ENCODE measurements at places on chromosomes 4 and X.

- DNase-seq: no peak
Observed at GRCh38 chr4:81084634-81085033, 54.1 kb downstream of the BMP3 start.

GRCh38 chr4:182812916-182813315, 104.3 kb downstream of the DCTD start:
- DNase-seq: peak; percentile 39

DNA sequence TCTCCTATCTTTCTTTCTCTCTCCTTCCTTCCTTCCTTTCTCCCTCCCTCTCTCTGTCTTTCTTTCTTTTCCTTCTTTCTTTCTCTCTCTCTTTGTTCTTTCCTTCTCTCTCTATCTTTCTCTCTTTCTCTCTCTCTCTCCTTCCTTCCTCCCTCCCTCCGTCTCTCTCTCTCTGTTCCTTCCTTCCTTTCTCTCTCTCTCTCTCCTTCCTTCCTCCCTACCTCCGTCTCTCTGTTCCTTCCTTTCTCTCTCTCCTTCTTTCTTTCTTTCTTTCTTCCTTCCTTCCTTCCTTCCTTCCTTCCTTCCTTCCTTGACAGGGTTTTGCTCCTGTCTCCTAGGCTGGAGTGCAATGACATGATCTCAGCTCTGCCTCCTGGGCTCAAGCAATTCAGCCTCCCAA, 24.2 kb upstream of the P2RY8 start:
- DNase-seq: no peak

- DNase-seq: no peak
Observed at GRCh38 chr4:177191991-177192390, 117.7 kb upstream of the NEIL3 start.

GRCh38 chrX:123884809-123885408, 25.1 kb downstream of the XIAP start:
- DNase-seq: peak; percentile 45

DNA sequence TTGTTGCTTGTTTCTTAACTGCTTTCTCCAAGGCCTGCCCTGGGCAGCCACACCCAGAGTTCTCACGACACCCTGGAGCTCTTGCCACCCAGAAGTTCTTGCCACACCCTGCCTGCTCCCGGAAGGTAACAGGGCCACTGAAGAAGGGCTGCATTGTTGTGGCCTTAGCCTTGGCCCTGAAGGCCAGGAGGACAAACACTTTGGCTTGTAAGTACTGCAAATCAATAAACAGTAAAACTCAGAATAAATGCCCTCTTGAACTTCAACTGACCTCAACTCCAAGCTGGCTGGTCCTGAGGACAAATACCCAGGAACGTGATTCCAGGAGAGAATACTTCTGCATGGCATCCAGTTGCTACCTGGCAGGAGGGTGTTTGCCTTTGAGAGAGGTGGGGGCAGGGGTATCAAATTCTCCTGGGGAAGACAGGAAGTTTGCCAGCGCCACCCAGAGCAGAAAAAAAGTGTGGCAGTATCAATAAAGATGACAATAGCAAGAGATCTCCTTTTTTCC, 54.1 kb downstream of the TLR10 start:
- DNase-seq: no peak

- no peak for DNase-seq
Observed at GRCh38 chrX:136272325-136272724, 21.1 kb upstream of the MAP7D3 start.

DNA sequence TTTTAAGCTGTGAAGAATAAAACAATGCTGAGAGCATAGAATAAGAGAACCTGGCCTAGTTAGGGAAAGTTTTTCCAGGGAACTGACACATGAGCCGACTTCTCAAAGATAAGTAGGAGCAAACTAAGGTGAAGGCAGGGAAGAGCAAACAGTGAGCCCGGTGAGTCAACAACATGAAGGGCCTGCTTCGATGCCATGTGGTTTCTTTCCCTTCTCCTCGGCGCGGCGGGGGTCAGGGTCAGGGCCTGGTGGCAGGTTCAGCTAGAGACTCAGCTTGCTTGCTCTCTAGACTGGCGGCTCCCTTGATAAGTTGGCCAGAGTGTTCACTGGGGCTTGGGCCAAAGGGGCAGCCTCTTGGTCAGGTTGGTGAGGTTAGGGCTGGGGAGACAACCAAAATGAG, 81.1 kb downstream of the DLG3 start:
- no peak for DNase-seq

GRCh38 chr4:138327338-138327737, 85.2 kb upstream of the SLC7A11 start:
- no peak for DNase-seq

GRCh38 chr4:159902648-159903047, 799.8 kb downstream of the RAPGEF2 start:
- no peak for DNase-seq

DNA sequence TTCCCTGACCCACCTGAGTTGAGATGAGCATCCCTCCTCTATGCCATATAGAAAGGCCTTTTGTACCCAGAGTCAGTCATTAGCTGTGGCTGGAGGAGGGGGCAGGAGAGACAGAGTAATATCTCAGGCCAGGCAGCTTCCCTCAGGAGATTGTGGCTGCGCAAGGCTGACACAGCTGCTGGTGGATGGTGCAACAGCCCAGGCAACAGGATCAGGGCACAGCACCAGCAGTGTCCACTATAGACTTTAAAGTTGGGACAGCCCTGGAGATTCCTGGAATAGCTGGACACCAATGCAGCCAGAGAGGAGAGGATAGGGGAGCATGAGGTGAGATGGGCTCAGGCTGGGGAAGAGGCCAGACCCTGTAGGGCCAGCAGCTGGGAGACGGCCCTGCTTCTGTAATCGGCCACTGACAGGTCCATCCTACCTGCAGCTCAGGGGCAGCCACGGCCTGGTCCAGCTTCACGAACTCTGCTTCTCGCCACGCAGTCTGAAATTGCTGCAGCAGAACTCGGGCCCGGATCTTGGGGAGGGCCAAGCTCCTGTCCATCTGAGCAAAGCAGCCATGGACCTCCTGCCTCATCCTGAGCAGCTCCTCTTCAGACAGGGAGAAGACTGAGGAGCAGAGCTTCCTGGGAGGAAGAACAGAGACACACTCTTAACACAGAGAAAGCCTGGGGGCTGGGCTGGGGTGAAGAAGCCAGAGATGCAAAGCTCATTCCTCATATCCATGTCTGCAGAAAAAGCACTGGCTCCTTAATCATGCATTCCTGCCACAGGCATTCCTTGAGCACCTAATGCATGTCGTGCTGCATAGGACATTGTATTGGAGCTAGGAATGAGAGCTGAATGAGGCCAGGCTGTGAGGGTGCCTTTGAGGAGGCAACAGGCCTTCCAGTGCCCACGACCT, 90.1 kb downstream of the EVC2 start:
- DNase-seq: no peak

DNA sequence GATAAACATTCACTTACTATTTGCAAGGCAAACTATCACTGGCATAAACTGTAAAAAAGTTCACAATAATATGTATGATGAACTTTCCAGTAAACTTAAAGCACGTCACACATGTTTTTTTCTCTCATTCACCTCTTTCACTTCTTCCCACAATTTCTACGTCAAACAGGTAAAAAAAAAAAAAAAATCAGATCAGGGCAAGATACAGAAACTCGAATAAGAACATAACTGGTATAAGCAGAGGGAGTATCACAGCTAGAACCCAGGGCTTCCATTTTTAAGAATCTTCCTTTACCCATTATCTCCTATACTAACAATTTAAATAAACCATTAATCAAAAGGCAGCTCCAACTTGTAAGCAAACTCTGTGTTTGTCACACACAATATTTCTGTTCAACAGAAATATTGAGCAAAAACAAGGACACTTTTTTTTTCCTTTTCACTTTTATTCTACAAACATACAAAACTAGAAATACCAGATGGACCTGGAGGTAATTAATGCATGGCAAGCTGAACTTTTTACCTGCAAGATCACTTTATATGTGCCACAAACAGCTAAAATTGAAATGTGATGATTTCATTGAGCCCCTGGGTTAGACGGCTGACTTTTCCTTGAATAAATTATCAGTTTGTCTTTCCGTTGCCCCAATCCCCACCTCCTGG, 47.5 kb upstream of the NSUN7 start:
- DNase-seq: no peak

DNA sequence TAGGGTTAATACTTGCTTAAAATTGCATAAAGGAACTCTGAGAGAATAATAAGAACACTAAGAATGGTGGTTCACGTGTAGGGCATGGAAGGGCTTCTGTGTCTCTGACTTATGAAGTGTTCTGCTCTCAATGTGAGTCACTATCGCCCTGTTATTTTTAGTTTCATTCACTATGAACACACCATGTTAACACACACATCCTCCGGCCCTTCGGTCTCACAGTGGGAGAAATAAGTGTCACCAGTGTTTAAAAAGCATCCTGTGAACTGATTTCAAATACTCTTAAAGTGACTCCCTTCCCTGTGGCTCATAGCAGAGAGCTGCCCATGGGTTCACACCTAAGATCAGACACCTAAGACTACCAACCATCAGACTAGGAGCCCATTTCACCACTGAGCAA, 33.8 kb upstream of the FGFBP2 start:
- no peak for DNase-seq

DNA sequence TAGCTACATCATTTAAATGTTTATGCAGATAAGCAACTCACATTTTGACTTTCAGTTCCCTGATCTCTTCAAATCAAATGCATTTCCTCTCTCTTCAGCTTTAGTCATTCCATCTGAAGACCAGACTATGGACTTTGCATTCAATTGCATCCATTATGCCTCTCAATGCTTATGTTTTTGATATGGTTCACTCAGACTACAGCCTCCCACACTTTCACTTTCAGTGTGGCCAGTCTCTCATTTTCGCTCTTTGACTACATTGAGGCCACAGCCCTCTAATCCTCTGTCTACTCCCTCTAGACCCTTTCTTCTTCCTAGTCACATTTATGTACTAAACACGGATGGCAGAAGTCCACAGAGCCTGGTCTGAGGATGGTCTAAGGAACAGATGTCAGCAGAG, 24.5 kb upstream of the VEGFC start:
- DNase-seq: no peak

DNA sequence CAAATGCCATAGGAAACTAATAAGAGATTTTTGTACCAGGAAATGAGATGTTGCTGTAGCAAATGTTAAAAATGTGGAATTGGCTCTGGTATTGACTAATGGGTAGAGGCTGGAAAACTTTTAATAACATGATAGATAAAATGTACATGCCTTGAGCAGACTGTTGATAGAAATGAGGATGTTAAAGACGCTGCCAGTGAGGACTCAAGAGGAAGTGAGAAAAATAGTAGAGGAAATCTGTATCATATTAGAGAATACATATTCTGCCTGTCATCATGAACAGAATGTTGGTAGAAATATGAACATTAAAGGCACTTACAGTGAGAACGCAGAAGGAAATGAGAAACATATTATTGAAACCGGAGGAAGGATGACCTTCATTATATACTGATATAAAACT, 577.2 kb upstream of the HTR2C start:
- no peak for DNase-seq

DNA sequence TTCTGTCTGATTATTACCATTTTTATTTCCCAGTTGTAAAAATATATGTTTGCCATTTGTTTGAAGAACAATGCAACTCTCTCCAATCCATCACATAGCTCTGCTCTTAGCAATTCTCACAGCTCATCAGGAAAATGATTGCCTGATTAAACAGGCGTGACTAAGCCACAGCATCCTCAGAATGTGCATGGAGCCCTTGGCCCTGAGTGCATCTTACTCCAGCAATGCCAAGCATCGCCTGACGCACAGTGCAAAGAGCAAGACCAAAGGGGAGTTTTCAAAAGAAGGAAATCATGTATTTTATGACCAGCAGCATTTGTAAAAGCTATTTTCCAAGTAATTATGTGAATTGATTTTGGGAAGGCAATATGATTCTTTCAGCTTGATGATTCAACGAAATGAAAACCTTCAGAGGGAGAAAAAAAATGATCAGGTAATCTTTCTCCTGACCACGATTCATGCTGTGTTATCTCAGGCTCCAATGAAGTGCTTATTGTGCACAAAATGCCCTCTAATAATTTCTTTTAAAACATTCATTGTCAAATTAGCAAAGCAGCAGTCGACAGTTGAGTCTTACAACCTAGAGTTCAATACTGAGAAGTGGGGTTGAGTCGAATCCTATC, 138.0 kb upstream of the FAM9B start:
- no peak for DNase-seq

GRCh38 chr4:131026771-131027170, 1930.8 kb downstream of the C4orf33 start:
- no peak for DNase-seq

- DNase-seq: no peak
Observed at GRCh38 chrX:111040377-111041017, 55.5 kb upstream of the PAK3 start.

GRCh38 chr4:97720869-97721432, 422.3 kb downstream of the STPG2 start:
- peak; percentile 23 for DNase-seq

DNA sequence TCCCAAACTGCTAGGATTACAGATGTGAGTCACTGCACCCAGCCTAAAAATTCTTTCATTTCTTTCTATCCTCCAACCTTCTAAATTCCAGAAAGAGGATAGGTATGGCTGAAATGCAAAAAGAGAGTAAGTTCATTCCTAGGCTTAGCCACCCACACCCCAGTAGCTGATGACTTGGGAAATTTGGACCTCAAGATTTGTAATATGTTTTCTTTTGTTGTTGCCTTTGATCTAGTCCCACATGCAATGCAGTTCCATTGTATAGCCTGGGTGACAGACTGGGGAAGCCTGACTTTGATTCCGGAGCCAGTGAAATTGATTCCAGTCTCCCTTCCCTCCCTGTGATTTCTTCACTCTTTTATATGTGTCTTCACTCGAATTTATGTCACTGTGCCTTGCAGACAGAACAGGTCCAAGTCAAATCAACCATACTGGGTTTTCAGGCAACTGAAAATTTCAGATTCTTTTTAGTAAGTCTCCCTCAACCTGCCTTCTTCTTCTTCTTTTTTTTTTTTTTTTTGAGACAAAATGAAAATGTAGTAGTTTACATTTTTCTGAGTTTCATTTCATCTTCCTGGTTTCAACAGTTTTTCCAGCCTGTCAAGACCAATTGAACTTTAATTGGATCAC, 176.2 kb upstream of the RBPJ start:
- DNase-seq: no peak

DNA sequence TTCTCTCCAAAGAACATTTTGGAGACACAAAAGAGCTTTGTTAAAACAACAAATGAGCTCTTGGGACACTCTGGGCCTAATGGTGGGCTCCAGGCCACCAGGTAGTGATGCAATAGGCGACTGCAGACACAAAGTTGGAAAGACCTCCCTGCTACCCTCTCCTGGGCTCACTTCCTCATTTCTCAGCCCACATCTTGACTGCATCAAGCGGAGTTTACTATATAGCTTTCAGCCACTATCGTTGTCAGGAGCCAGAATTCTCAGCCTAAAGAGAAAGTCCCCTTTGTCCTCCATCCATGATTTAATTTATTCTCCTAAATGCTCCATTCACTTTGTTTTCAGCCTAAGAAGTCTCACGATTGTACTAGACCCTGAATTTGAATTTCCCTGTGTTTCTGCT, 114.9 kb downstream of the EFHC2 start:
- DNase-seq: no peak

DNA sequence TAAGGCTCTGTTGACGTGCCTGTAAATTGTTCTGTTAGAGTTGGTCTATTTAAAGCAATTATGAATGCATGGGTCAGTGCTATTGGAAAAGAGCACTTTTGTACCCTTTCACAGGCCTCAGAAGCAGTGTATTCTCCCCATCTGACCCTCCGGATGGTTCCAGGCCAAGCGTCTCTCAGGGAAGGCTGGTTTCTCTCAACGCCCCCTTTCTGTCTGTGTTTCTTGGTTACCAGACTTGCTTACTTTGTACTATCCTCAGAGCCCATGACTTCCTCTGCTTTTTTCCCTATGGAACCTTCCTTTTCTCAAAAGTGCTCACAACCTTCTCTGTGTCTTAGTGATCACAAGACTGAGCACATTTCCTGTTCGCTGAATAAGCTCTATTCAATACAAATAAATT, 559.3 kb upstream of the ZFP42 start:
- no peak for DNase-seq

Measured in hematopoietic multipotent progenitor cell (in vitro differentiated cells).